Activated gamma-delta T cell (primary cell): ENCODE measurements at places on chromosomes 7 and 10.

GRCh38 chr10:86048973-86049372, 317.6 kb downstream of the GRID1 start:
- no peak for DNase-seq

DNA sequence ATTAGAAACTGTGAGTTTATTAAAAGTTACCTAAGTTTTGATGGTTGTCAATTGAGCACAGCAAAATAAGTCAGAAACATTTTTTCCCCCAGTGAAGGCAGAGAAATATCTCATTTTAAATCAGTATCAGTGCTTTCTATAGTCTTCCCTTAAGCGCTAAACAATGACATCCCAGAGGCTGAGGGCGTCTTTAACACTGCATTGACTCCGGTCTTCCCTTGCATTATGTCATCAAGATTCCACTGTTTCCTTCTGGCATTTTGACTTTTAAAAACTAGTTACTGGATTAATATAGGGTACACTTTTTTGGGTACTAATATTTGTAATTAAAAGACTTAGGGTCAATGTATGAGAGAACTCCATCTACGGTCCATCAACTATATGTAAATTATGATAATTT, 3.9 kb downstream of the GLUD1 start:
- no peak for DNase-seq

DNA sequence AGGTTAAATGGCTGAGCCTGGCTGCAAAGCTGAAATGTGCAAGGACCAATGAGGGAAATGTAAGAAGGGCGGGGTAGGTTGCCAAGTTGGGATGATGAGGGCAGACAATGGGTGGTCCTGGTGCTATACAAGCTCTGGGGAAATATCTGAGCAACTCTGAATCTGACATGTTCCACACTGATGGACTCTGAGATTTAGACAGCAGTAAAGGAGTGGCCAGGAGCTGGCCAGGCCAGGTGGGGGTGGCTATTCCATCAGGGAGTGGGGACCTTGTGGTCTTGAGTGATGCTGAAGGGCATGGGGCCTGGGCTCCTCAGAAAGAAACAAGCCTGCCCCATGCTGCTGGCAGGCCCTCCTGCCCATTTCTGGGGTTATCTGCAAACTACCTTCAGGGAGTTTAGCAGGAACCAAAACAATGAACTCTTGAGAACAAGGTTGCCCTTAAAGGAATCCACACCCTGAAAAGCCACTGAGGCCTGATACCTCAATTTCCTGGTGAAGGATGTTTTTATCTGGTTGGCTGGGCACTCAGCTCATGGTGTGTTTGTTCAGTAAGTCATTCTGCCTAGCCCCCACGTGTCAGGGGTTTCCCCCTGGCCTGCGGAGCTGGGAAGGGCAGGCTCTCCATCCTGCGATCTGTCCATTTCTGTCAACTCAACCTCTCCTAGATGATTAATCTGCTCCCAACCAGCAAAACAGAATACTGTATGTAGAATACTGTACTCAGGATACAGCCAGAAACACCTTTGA, 143.3 kb upstream of the TNS3 start:
- no peak for DNase-seq

DNA sequence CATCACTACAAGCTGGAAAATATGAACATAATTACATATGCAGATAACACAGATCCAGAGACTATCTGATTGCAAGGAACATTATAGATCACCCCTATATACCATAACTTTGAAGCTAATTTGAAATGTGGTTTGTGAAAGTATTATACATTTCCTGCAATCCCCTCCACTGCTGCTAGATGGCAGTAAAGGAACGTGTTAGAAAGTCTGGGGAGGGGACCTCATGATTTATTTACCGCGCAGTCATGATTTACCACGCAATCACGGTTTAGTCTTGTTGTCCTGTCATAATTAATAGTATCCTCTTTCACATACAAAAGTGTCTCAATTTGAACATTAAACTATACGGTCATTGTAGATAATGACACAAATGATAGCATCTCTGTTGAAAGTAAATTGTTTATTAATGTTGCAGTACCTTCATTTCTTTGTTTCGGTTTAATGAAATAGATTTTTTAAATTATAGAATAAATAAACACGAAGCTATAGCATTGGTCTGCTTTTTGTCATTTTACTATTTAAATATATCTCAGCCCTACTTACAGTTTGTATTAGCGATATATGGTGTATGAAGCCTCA, 145.3 kb upstream of the PRSS1 start:
- no peak for DNase-seq

GRCh38 chr7:12474035-12474434, 70.4 kb upstream of the VWDE start:
- DNase-seq, result no peak

DNA sequence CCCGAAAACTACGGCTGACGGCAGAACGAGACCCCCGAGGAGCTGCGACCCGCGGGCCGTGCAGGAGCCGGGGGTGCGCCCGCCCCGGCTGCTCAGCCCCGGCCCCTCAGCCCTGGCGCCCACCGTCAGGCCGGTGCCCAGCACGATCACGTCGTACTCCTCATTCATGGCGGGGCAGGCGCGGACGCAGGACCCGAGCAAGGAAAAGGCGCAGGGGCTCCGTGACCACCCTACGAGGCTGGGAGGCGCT, 218 bp downstream of the GDI2 start:
- DNase-seq, result no peak

- DNase-seq, result no peak
Observed at GRCh38 chr7:141153231-141153630, 79.4 kb downstream of the TMEM178B start.

- no peak for DNase-seq
Observed at GRCh38 chr7:20401861-20402746, 71.4 kb downstream of the ITGB8 start.

- no peak for DNase-seq
Observed at GRCh38 chr10:48608976-48609375, 4.1 kb upstream of the ARHGAP22 start.

DNA sequence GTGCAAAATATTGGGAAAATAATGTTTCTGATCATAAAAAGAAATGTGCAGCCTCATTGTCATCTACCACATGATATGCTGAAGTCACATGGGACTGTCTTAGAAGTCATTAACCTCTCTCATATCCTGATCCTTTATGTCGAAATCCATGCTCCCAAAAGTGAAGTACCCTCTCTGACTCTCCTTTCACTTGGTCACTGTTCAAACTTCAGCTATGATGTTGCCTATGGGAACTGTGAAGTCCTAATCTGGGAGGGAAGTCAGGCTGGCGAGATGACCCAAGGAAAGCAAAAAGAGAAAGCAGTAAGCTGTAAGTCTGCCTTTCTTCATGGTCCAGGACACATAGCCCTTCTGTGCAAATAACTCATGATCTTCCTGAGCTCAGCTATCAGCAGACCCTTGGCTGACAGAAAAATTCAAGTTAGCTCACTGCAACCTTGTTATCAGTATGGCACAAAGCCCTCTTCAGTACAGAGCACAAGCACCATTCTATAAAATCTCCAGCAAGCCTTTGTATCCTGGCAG, 29.5 kb downstream of the WASL start:
- DNase-seq, result no peak
